HEK293T (cell line): ENCODE measurements at places on chromosomes 6 and 20.

DNA sequence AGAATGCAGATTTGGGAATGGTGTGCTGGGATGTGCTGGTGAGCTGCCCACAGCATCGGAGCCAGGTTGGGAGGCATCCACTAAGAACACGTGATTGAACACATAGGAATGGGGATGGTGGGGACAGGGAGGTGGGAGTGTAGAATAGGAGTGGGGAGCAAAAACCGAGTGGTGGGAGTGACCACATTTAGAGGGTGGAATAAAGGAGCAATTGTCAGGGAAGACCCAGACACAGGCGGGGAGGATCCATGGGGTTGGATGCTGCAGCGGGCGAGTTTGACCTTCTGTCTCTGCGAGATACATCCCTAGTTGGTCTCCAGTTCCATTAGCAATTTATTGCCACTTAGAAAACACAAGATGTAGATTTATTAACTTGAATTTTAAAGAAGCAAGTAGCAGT is 4.7 kb downstream of the NAA20 start:
- no peak for DNase-seq

GRCh38 chr20:25389401-25389857 is 1.2 kb downstream of the ABHD12 start:
- DNase-seq, result peak; percentile 15

- DNase-seq, result no peak
Observed at GRCh38 chr20:10657453-10657852, 16.3 kb downstream of the JAG1 start.

GRCh38 chr6:133501675-133502270 is 260.6 kb downstream of the EYA4 start:
- no peak for DNase-seq

- no peak for DNase-seq
Observed at GRCh38 chr20:1844325-1845162, 50.7 kb upstream of the SIRPA start.

- DNase-seq, result no peak
Observed at GRCh38 chr6:153162646-153163045, 31.6 kb upstream of the RGS17 start.

- no peak for DNase-seq
Observed at GRCh38 chr6:169145496-169145895, 108.2 kb downstream of the THBS2 start.

GRCh38 chr6:99016355-99016754 is 68.6 kb upstream of the FBXL4 start:
- DNase-seq, result no peak

DNA sequence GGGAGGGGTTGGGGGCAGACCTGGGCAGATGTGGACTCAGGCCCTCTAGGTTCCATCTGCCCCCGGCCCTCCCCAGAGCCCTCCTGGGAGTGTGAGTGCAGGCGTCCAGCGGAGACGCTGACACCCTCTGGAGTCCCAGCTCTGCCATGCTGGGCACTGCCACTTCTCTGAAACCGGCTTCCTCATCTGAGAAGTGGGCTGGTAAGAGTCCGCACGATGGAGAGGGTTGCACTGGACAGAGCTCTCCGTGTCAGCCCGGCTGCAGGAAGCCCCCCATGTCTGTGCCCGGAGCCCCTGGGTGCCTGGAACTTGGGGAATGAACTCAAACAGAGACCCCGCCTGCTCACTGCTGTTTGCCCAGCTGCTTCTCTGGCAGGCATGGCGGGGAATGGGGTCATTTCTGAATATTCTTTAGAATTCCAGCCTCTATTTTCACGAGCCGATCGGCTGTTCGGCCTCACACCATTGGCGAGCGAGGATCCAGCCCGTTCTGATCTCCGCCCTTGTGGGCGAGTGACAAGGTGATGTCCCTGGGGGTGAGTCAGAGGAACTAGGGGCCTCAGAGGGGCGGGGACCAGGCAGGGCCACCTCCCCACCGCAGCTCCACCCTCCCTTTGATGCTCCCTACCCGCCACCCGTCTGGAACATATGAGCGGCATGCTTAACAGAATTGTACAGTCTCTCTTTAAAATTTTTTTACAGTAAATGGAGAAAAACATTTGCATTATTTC is 47.8 kb upstream of the GATA5 start:
- DNase-seq, result no peak

DNA sequence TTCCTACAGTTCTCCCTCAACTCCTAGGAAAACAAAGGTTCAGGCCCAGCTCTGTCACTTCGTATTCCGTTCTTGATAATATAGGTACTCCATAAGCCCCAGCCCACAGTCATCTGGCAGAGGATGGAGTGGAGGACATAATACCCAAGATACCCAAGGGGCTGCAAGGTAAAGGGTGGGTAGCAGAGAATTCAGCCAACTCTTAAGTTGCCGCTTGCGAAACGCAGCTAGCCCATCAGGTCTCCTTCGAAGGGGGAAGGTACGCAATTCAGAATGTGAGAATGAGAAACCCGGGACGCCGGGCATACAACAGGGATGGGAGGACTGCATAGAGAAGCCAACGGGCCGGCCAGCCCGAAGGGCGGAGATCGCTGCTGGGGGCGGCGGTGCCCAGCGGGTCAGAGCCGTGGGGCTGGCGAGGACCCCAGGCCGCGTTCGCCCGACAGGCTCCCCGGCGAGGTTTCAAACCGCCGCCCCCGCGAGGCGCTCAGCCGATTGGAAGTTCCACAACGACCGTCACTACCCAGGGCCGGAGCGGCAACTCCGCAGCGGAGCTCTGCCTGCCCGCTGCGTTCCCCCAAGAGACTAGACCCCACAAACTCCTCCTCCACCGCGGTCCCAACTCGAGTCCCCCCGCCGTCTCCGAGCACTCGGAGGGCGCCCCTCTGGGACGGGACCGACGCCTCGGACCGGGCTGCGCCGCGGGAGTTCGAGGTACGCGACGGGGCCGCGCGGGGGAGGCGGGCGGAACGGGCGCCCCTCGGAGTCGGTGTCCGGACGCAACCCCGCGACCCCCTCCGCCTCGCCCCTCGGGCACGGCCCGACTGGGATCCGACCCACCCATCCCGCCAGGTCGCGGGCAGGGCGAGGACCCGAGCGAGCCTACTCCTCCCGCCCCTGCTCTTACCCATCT is 911 bp downstream of the CDK19 start:
- DNase-seq, result peak; percentile 61

- DNase-seq, result peak; percentile 71
Observed at GRCh38 chr20:47576516-47577033, 74.9 kb downstream of the NCOA3 start.

DNA sequence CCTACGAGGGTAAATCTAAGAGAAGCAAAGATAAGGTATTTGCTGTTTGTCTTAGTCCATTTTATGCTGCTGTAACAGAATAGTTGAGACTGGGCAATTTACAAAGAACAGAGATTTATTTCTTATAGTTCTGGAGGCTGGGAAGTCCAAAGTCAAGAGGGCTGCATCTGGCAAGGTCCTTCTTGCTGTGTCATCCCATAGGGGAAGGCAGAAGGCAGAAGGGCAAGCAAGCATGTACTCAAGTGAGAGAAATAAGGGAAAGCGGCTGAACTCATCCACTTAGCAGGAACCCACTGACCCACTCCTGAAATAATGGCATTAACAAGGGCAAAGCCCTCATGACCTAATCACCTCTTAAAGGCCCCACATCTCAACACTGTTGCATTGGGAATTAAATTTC is 102.7 kb downstream of the AGPAT4 start:
- no peak for DNase-seq

- no peak for DNase-seq
Observed at GRCh38 chr6:105759946-105760345, 326.2 kb upstream of the PRDM1 start.
